ENCODE measurements at places on chromosomes 12 and 14.

DNA sequence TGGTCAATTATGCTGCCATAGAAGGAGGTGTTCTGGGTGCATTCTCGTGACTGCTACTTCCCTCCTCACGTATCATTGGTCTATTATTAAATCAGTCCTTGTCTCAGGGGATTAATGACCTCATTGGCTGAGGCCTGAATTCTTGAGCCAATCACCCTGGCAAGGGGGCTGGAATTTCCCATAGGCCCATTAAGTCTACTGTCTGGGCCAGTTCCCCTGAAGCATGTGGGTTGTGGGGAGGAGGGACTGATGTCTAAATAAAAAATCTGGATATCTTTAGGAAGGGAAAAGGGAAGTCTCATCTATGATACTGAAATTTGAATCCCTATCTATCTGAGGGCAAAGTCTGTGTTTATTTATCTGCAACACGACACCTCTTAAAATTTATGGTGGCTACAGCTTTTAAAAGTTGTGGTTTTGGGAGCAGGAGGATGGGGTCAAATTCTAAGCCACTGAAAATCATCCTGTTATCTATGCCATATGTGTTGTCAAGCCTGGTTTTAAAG lies 71.9 kb downstream of the DYRK2 start:
- DNase-seq = no peak

- DNase-seq = no peak
These were observed 845 bp downstream of the L3HYPDH start for GRCh38 chr14:59483363-59483762.

- DNase-seq = no peak
These were observed 43.7 kb downstream of the HELB start for GRCh38 chr12:66345956-66346355.

GRCh38 chr12:64733857-64734256 lies 25.3 kb downstream of the GNS start:
- no peak for DNase-seq

GRCh38 chr12:27779416-27779919 lies 565 bp upstream of the KLHL42 start:
- DNase-seq = no peak

GRCh38 chr14:36019126-36019525 lies 157.4 kb downstream of the PTCSC3 start:
- DNase-seq = no peak

- DNase-seq = no peak
These were observed 18.8 kb upstream of the RCOR1 start for GRCh38 chr14:102573591-102574046.

DNA sequence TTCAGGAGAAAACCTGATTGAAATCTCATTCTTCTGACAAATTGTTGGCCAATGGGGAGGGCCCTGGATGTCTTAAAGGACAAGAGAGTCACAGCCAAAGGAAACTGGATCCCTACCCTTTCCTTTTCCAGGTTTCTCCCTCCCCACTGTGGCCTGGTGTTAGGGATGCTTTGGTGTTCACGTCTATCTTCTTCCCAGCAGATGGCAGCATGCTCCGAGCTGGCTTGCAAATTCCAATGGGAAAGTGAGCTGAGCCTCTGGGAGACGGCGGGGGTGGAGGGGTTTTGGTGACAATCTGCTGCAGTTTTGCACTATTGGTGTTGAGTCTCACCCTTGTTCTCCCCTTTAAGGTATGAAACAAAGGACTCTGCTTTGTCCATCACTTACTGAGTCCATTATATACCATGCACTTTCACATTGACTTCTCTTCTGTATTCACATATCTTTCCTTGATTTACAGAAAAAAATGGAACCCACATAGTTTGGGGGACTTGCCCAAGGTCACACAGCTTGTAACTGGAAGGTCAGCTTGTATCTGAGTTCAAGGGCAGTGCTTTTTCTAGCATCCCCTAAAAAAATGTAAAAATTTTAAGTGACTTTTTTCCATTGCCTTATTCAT lies 39.3 kb downstream of the CCDC177 start:
- DNase-seq = no peak

GRCh38 chr12:118102070-118102469 lies 1.7 kb downstream of the VSIG10 start:
- DNase-seq = no peak

GRCh38 chr12:108609537-108610335 lies 11.9 kb upstream of the TMEM119 start:
- no peak for DNase-seq

- no peak for DNase-seq
These were observed 71.6 kb upstream of the STXBP6 start for GRCh38 chr14:25121337-25122129.

DNA sequence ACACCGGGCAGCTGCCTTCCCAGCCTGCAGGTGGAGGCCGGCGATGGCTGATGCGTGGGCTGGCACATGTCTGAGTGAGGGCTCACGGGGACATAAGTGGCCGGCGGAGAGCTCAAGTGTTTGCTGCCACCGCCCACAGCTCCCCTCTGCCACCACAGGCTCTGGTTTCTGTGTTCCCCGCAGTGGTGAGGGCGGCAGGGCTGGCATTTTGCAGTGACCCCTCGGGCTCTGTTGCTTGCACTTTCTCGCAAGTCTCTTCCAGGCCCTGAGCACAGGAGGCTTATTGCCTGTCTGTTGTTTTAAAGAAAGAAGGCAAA lies 271.0 kb upstream of the RTL1 start:
- DNase-seq = no peak

- DNase-seq = no peak
These were observed 693.0 kb downstream of the NRXN3 start for GRCh38 chr14:78863143-78863542.

DNA sequence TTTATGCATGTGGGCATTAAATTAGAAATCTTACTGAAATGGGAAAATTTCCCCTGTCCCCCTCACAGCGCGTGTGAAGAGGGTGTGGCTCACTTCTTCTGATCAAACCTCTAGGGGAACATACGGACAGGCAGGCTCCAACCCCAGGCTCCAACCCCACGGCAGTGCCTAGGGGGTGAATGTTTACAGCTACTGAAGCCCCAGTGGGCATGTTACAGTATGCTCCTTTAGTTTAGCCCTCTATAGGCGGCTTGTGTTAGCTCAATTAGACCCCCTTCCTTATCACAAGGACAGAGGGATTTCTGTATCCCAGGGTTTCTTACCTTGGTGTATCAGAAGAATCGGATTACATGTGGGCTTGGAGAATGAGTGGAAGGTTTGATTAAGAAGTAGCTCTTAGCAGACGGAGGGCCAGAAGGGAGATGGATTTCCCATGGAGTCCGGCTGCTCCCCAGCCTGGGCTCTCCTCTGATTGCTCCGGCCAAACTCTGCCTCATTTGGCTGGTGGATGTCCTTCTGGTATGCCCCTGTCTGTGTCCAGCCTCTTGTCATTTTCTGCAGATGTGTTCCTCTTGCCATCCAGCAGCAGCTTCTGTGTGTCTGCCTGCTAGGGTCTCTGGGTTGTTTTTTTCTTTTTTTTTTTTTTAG lies 223.7 kb downstream of the TMTC2 start:
- peak; percentile 0 for DNase-seq

- DNase-seq = no peak
These were observed 57.3 kb downstream of the ARL6IP4 start for GRCh38 chr12:123037791-123038190.

GRCh38 chr14:103392572-103392971 lies 7.4 kb downstream of the MARK3 start:
- DNase-seq = no peak

DNA sequence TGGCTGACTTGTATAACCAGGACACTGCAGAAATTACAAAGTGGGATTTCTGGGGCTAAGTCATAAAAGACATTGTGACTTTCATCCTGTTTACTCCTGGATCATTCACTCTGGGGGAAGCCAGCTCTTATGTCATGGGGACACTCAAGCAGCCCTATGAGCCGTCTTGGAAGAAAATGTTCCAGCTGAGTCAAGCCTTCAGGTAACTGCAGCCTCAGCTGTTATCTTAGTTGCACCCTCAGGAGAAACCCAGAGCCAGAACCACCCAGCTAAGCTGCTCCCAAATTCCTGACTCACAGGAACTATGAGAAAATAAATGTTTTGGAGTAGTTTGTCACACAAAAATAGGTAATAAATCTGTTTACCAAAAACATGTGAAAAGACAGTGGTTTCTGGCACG lies 43.1 kb upstream of the GXYLT1 start:
- DNase-seq = no peak

DNA sequence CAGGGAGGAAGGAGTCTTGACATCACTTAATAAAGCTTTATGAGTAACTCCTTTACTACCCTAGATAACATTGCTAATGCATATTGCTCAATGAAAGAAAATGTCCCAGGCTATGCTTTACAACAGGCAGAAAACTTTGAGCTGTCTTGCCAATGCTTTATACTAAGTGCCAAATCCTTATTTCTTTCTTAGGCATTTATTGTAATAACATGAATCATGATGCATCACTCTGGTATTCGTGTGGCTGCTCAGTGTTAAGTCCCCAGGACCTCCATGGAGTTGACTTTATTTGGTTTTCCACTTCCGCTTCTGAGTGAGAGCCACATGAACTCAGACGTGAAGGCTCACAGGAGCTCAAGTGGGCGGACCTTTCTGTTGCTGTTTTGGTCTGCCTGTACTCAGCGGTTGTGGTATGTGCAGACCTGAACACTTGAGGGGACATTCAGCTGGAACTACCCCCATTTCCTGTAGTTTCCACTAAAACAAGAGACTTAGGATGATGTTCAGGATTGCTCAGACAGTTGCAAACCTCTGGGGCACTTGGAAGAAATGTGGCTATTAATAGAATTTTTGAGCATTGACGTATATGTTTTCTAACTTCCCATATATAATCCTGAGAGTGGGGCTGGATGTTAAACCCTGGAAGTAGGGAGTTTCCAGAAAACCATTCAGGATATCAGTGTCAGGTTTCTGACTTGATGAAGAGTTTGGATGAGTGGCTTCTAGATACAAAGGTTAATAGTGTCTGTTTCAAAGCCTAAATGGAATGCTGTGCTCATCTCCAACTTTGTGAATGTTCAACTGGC lies 258.6 kb downstream of the MSRB3 start:
- no peak for DNase-seq

DNA sequence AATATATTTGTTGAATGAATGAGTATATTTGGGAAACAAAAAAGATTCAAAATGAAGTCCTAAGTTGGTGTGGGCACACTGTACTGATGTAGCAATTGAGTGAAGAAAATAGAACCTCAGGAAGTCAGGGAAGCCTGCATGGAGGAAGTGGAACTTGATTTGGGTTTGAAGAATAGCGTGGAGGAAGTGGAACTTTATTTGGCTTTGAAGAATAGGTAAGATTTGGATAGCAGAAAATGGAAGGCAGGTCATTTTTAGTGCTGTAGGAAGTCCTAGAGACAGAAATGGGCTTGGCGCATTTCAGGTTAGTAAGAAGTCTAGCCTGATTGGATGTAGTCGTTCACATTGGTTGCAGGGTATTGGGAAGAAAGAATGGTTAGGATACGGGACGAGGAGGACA lies 5.4 kb downstream of the C12orf75 start:
- no peak for DNase-seq

- DNase-seq = no peak
These were observed 19.8 kb downstream of the ISM2 start for GRCh38 chr14:77478796-77479195.

- no peak for DNase-seq
These were observed 38.6 kb downstream of the NOC4L start for GRCh38 chr12:132182711-132183365.

- no peak for DNase-seq
These were observed 26.5 kb downstream of the VPS37B start for GRCh38 chr12:122869207-122869973.

DNA sequence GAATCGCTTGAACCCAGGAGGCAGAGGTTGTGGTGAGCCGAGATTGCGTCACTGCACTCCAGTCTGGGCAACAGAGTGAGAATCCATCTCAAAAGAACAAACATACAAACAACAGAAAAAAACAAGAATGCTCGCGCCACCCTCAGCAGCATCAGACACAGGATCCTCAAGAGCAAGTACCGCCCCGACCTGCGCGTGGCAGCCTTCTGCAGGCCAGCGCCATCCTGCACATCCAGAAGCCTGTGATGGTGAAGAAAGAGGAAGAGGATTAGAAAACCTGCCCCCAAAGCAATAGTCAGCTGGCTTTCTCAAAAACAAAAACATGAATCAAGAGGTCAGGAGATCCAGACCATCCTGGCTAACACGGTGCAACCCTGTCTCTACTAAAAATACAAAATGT lies 30.0 kb upstream of the EID3 start:
- DNase-seq = no peak

- no peak for DNase-seq
These were observed 80.2 kb downstream of the TMTC1 start for GRCh38 chr12:29703528-29703927.

DNA sequence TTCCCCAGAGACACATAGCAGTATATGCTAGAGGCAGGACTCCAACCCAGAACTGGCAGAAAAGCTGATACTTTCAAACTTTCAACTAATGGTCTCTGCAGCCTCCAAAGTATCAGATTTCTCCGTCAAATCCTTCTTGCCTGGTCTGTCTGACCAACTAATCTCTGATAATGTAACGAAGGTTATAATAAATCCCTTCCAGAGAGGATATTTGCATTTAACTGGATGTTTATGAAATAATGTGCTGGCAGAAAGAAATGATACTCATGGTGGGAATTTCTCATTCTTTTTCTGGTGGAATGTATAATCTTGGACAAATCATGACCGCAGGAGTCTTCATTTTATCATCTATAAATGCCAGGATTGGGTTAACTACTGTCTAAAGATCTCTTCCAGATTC lies 860.3 kb downstream of the DIO2 start:
- DNase-seq = no peak

DNA sequence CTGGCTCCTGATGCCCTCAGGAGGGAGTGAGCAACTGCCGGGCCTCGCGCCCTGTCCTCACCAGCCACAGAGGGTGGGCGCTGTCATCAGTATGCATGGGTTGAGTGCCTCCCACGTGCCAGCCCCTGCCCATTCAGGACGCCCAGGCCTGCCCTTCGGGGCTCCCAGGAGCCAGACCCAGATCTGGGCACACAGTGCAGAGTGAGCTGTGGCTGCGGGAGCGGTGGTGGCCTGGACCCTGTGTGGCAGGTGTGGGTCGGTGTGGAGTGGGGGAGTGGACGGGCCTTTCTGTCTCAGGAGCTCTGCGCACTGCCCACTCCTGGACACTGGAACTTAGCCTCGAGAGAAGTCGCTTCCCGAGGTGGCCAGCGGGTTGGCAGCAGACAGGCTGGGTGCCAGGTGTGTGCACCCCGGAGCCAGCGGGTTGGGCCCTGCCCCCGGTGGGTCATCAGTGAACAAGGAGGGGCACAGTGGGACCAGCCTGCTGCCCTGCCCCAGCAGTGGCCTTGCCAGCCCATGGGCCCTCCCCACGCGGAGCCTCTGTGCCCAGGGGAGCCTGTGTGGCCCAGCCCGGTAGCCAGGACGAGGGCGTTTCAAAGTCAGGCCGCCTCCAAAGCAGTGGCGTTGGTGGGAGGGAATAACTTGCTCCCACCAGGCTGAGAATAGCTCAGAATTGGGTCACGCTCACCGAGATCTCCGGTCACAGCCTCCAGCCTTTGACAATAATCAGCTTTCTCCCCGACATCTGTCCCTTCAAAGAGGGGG lies 9.5 kb downstream of the TRMT61A start:
- no peak for DNase-seq

Measured in activated CD4-positive, alpha-beta T cell treated with anti-CD3 and anti-CD28 coated beads, Interleukin-2, amount 50 U/mL, for 4 hours (primary cell).